Right lobe of liver (tissue), 6 donors: ENCODE measurements at places on chromosomes 12 and 14. TPM values are rescaled to one million over a fixed set of nuclear protein-coding genes. Genes with fewer than 3 reads are reported as not detected.

DNA sequence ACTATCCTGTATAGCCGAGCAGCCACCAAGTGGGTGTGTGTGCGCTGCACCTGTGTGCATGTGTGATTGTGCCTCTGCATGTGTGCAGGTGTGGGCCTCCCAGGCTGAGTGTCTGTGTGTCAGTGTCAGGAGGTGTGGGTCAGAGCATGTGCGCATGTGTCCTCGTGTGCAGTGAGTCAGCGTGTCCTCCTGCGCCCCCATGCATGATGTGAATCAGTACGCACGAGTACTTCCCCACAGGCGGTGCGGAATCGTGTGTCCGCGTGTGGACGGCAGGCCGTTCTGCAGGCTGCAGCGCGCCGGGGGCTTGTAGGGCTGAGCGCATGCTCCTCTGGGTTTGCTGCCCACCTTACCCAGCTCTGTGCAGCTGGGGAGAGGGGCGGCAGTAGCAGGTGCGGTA, 34.2 kb downstream of the DTX1 start:
- no peak overlapping the region for H3K4me3 ChIP-seq
- no peak for DNase-seq
- no peaks in the 10 kb centered on the region for H3K4me1 ChIP-seq
- H3K27ac ChIP-seq: no peak overlapping the region

Gene MYBPC1
- 6.3 TPM for total RNA-seq

DNA sequence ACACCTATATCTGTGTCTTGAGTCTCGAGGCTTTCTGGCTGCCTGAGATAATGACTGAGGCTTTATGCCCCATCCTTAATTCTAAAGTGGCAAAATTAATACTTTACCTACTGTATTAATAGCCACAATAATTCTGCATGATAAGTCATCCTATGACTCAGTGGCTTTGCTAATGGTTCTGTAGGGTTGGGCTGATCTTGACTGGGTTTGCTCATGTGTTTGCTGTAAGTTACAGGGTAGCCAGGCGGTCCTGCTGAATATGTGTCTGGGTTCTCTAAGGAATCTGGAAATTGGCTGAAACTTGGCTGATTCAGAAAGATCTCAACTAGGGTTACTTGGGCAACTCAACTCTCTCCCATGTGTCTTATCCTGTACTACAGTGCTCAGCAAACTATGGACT, 21.7 kb downstream of the MGST1 start:
- H3K4me3 ChIP-seq: no peak overlapping the region
- H3K36me3 ChIP-seq: no peaks in the 10 kb centered on the region
- H3K4me1 ChIP-seq: no peaks in the 10 kb centered on the region
- no peaks in the 10 kb centered on the region for H3K27me3 ChIP-seq

GRCh38 chr14:71597287-71597920, 334.8 kb upstream of the RGS6 start:
- H3K4me3 ChIP-seq: no peak overlapping the region
- DNase-seq: no peak
- no peak overlapping the region for H3K27ac ChIP-seq
- H3K36me3 ChIP-seq: no peaks in the 10 kb centered on the region
- no peaks in the 10 kb centered on the region for H3K4me1 ChIP-seq

DNA sequence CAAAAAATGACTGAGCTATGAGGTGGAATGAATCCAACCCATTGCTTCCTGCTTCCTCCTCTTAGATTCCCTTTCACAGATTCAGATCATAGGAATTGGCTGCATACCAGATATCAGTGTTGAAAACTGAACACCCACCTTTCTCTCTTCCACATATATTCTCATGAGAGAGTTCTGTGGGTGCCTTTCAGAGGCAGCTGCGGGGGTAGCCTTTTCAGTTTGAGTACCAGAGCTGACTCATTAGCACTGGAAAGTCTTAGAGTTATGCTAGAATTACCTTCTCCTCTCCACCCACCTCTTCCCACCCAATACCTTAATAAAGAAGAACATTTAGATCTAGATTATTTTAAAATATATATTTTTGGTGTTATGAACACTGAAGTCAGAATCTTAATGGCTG, 495.4 kb upstream of the SEL1L start:
- no peaks in the 10 kb centered on the region for H3K27me3 ChIP-seq
- H3K4me1 ChIP-seq: no peaks in the 10 kb centered on the region
- no peak overlapping the region for H3K4me3 ChIP-seq
- no peak overlapping the region for H3K27ac ChIP-seq
- H3K36me3 ChIP-seq: no peaks in the 10 kb centered on the region
- no peak for DNase-seq

Gene RNASE8
- not detected for total RNA-seq

DNA sequence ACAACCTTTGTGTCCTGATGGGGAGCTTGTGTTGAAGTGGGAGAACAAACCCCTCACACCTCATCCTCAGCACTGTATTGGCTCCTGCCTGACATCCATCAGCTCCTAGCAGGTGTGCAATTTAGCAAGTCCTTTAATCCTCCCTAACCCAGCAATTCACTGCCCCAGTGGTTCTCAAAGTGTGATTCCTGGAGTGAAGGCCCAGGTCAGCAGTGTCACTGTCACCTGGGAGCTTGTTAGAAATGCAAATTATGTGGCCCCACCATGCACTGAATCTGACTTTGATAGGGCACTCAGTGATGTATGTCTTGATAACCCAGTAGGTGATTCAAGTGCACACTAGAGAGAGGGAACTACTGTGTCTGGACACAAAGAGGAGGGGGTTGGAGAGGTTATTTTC, 133.6 kb downstream of the FGD4 start:
- no peak for DNase-seq
- no peak overlapping the region for H3K4me3 ChIP-seq
- H3K27ac ChIP-seq: peak overlapping the region; percentile 77
- H3K36me3 ChIP-seq: no peaks in the 10 kb centered on the region
- H3K27me3 ChIP-seq: no peaks in the 10 kb centered on the region

Gene CIDEB
- total RNA-seq: 205 TPM

DNA sequence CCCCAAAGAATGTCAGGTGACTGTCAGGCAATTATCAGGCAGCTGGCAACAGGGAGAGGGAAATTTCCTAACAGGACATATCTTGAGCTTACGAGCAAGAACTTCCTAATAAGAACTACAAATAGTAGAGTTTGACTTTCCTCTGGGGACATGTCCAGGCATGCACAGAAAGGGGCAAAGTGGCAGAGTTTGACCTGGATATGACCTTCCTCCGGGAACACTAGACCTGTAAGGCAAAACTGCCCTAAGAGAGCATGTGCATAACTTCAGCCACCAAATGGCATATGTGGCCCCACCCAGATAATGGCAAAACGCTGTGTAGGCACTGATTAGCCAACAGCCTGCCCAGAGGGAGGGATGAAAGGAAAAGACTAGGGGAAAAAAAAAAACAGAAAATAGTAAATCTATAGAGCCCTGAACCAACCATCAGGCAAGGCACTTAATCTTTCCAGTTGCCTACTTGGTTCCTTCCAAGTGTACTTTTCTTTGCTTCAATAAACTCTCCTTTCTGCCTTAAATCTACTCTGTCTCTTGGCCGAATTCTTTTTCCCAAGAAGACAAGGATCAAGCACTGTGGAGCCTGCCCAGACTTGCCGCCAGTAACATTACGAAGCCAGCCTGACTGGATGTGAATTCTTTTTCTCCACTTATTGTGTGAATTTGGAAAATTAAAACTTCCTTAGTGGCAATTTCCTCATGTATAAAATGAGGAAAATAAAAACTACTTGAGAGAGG, 164.1 kb downstream of the SPTSSA start:
- DNase-seq: no peak
- H3K4me1 ChIP-seq: no peaks in the 10 kb centered on the region
- H3K4me3 ChIP-seq: no peak overlapping the region
- H3K27ac ChIP-seq: no peak overlapping the region
- no peaks in the 10 kb centered on the region for H3K27me3 ChIP-seq

DNA sequence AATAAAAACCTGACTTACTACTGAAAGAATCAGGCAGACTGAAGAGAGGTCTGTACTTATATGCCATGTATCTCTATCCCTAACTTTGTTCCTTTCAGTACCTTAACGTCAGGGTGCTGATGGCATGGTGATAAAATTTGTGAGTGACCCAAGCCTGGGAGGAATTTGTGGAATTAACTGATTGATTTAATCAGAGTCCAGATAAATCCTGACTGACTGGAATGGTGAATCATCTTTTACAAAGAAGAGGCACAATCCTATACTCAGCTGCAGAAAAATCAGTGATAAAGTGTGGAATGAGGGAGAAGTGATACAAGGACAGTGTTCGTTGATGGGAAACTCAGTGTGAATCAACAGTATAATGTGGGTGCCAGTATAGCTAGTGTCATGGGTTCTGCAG, 3.7 kb downstream of the TDG start:
- no peaks in the 10 kb centered on the region for H3K4me1 ChIP-seq
- no peak overlapping the region for H3K27ac ChIP-seq
- peaks cover 6% of the 10 kb centered on the region for H3K36me3 ChIP-seq
- no peak for DNase-seq
- no peak overlapping the region for H3K4me3 ChIP-seq
